ENCODE measurements at places on chromosomes 4 and X. TPM values are rescaled to one million over a fixed set of nuclear protein-coding genes. Genes with fewer than 3 reads are reported as not detected.

DNA sequence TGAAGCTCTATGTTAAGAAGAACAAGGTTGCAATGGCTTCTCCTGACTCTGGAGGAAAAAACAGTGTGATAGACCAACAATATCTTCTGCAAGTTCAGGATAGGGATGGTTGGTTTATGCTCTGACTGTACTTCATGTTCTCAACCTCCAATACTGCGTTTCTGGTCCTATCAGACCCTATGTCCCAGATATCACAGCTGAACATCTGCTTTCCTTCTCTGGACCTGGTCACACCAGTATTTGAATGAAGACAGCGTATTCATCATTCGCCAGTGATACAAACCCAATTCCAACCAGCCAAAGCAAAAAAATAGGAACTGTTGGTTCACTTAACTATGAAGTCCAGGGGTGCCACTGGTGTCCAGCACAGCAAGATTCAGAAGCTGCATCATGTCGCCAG lies 124.5 kb upstream of the KLF3 start:
- no peak for DNase-seq

DNA sequence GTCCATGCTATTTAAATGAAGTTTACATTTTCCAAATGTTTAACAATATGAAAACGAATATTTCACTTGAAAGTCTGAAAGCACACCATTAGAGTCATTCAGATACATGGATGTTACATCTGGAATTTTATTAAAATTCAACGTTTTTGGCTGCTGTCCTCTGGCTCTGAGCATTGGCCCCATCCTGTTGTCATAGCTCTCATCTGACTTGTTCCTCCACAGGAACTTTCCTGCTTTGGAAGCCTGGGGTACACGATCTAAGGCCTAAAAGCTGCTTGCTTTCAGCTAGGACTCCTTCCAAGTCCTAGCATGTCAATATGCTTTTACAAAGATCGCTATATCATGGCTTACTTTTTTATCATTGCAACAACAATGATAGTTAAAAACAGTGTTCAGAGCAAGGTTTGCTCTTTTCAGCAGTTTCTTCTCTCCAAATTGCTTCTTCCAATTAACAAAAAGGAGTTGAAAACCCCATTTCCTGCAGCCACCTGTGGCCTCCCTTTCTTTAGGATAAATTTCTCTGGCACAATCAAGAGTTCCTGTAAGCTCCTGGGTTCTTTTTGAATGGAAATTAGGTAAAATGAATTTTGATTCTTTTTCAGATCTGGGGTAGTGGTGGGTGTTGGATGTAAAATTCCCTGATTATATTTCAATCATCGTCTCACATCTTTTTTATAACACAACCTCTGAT lies 413.4 kb upstream of the AGA start:
- no peak for DNase-seq

DNA sequence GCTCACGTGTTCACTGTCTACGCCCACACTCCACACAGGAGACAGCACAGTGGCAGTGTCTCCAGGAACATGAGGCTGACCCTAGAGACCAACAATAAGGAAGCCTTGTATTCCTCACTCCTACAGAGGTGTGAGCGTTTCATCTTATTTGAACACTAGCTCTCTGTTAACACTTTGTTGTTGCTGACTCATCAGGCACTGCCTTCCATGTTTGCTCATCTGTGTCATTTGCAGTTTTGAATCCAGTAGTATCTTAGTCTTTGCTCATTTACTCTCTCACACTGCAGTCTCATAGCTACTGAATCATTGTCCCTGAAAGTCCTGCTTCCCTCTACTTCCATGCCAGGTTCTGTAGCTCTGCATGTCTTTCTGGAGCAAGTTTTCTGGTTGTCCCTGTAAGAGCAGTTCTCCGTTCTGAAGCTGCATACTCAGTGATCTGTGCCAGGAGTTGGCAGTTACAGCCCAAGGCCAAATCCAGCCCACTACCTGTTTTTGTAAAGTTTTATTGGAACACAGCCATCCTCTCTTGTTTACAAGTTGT lies 80.3 kb upstream of the DCLK2 start:
- no peak for DNase-seq

HTRA3 gene
- 18.2 TPM for total RNA-seq

Measured in lower leg skin (tissue), 4 donors.